ENCODE measurements at places on chromosomes 12 and 14.

GRCh38 chr14:51877810-51878209 is 17.4 kb downstream of the GNG2 start:
- DNase-seq = no peak

DNA sequence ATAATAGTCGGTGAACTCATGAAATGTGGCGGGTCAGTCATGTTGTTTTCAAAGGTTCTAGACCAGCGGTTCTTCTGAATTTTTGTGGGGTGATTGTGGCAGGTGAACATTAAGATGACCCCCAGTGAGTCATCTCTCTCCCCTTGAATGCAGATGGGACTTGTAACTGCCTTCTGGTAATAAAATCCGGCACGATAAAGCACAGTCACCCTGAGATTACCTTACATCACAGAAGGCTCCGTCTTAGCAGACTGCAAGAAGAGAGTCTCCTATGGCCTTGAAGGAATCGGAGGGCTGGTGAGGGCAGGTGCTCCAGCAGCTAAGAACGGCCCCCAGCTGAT is 189.6 kb downstream of the FOXN3 start:
- no peak for DNase-seq

GRCh38 chr12:80912901-80913770 is 24.6 kb downstream of the LIN7A start:
- no peak for DNase-seq

- no peak for DNase-seq
These were observed 1.9 kb upstream of the SEL1L start for GRCh38 chr14:81535396-81536164.

DNA sequence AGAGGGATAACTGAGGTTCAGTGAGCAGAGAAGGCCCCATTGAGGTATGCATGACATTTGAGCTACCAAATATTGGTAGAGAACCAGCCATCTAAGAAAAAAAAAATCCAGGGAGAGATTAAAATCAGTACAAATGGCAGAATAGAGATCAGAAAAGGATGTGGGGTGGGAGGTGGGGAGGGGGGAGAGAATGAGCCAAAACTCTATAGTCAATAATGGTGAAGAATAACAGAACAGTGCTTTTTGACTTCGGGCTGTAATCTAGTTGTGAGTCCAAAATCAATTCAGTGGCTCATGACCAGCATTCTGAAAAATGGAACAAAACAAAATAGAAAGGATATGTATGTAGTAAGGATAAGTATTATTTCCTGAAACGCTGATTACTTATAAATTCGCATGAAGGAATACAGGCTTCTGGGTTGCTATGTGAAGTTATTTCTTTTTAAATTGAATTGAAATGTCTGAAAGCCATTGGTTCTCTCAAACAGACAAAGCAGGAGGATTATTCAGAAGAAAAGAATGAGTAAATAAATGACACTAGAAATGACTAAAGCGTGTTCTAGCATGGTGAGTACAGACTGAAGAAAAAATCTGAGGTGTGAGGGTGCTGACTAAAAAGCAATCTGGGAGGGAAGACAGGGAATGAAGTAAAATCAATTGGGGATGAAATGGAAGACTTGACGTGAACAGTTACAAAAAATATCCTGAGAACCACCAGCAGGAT is 72.4 kb downstream of the ATP2B1 start:
- no peak for DNase-seq

Data from NCI-H1436 (cell line).